ENCODE measurements at places on chromosomes 7 and 10. TPM values are rescaled to one million over a fixed set of nuclear protein-coding genes. Genes with fewer than 3 reads are reported as not detected.
A peak's percentile ranks its signal among the peaks of the same experiment; 100 is the strongest.

ZNF800 gene
- total RNA-seq: 21.7 TPM

DNA sequence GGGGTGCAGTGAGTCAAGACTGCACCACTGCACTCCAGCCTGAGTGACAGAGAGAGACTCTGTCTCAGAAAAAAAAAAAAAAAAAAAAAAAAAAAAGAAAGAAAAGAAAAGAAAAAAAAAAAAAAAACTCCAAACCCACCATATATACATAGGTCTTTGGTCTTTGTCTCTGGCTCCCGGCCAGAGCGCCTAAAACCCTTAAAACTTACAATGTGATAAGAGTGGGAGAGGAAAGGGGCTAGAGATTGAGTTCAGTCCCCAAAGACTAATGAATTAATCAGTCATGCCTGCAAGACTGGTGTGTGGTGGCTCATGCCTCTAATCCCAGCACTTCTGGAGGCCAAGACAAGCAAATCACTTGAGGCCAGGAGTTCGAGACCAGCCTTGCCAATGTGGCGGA, 6.8 kb upstream of the NFE2L3 start:
- no peak for DNase-seq

GRCh38 chr7:22482503-22482902, 17.5 kb downstream of the STEAP1B start:
- DNase-seq: no peak

SLC16A12 gene
- under 0.01 TPM for total RNA-seq

FGF8 gene
- total RNA-seq: not detected

DNA sequence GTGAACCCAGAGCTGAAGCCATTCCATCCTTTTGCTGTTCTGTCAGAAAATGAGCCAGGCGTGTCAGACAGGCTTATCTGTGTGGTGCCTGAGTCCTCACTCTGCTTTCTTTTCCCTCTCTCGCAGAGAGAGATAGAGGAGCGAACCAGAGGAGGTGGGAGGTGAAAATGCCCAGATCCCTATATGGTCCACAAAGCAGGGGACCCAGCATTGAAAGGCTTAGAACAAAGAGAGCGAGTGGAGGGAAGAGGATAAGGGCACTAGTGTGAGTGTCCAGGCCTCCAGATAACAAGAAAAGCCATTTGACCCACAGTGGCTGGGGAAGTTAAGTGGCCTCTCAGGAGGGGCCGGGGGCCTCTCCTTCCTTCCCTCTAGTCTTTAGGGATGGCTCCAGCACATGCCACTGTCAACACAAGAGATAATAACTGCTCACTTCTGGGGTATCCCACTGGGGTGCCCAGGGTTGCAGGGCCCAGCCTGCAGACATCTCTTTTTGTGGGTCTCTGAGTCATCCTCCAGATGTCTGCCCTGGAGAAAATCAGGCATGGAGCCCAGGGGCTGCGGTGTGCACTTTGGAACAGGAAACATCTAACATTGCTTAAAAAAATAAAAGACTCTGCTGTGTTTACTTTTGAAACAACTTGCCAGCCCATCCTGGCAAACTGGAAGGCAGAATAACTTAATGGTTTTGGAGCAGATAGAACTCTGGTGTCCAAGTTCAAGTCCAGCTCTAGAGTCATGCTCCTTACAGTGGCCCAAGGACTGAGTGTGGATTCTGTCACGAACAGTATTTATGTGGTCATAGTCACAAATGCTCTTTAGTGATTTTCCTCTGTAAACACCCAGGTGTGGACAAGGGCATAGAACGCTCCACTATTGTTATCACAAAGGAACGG, 189.5 kb downstream of the CXCL12 start:
- peak; percentile 97 for DNase-seq
